Psoas muscle (tissue), 8 donors: ENCODE measurements at places on chromosomes 6 and 20. TPM values are rescaled to one million over a fixed set of nuclear protein-coding genes. Genes with fewer than 3 reads are reported as not detected.
A peak's percentile ranks its signal among the peaks of the same experiment; 100 is the strongest.

Gene PNLDC1
- 0.25 TPM for polyA plus RNA-seq

Gene HMGA1
- 205 TPM for polyA plus RNA-seq

Gene FAM209B
- polyA plus RNA-seq = 0.79 TPM

Gene PARD6B
- polyA plus RNA-seq = 0.27 TPM

Gene CLVS2
- polyA plus RNA-seq = 0.08 TPM

Gene NAA20
- polyA plus RNA-seq = 114 TPM

- no peak overlapping the region for H3K27ac ChIP-seq
- H3K4me1 ChIP-seq = peaks cover 64% of the 10 kb centered on the region
- peaks cover 36% of the 10 kb centered on the region for H3K36me3 ChIP-seq
- H3K4me3 ChIP-seq = no peak overlapping the region
- no peak for DNase-seq
Observed at GRCh38 chr6:35356391-35356790, 14.0 kb downstream of the PPARD start.

GRCh38 chr6:110389689-110390382, 25.5 kb downstream of the DDO start:
- H3K27me3 ChIP-seq = no peaks in the 10 kb centered on the region
- H3K27ac ChIP-seq = no peak overlapping the region
- no peak overlapping the region for H3K4me3 ChIP-seq
- H3K4me1 ChIP-seq = no peaks in the 10 kb centered on the region
- H3K36me3 ChIP-seq = peaks cover 14% of the 10 kb centered on the region

DNA sequence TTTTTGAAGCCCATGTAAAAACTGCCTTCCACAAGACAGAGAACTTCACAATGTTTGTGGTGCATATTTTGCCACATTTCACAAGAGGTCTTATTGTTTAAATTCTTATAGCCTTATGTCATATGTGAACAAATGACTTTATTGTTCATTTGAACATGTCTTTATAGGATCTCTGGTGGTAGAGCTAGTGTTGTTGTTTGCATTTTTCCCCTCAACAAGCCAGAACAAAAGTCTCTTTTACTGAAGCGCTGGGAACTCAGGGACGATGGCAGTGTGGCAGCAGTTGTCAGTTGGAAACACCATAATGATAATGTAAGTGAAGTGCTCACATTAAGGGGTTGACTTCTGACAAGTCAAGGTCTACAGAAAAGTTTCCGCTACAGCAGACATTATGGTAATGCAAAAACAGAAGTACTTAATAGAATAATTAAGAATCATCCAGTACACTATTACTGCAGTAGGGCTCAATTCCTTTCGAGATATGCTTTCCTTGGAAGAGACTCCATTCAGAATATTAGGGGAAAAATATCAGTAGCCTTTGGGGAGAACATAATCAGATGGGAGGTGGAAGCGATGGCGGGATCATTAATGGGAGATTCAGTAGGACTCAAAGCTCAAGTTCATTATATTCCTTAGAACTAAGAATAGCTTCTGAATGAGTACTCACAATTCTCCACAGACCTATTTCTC, 180.0 kb downstream of the GJA10 start:
- no peak for DNase-seq
- H3K27me3 ChIP-seq = no peaks in the 10 kb centered on the region
- H3K4me1 ChIP-seq = peaks cover 17% of the 10 kb centered on the region
- H3K4me3 ChIP-seq = no peak overlapping the region
- H3K27ac ChIP-seq = no peak overlapping the region

DNA sequence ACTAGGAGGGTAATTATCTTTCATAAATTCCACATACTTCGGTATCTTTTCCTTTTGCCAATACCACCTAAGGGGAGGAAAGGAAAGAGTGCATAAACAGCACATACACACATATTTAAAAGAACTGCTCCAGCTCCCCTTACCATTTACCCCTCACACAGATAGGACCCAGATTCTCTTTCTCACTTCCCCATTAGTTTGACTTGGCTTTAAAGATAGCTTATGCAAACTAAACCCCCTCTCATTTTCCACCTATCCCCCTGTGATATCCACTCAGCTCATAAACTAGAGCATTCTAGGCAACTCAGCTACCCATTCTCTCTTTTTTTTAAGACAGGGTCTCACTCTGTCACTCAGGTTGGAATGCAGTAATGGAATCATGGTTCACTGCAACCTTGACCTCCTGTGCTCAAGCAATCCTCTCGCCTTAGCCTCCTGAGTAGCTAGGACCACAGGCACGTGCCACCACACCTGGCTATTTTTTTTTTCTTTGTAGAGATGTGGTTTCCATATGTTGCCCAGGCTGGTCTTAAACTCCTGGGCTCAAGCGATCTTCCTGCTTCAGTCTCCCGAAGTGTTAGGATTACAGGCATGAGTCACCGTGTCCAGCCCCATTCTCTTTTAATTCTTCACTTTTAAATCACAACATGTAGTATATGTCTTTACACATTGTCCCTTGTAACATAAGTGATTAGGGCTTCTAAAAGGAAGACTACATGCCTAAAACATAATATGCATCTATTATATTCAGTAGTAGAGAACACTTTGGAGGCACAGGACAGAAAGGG, 4.0 kb downstream of the FUCA2 start:
- no peak overlapping the region for H3K27ac ChIP-seq
- no peaks in the 10 kb centered on the region for H3K36me3 ChIP-seq
- no peaks in the 10 kb centered on the region for H3K27me3 ChIP-seq
- no peak for DNase-seq

GRCh38 chr6:112557435-112557834, 210.3 kb downstream of the RFPL4B start:
- no peaks in the 10 kb centered on the region for H3K36me3 ChIP-seq
- DNase-seq = no peak
- no peak overlapping the region for H3K27ac ChIP-seq

- peak overlapping the region; percentile 21 for H3K27ac ChIP-seq
- peak overlapping the region; percentile 38 for H3K4me3 ChIP-seq
- no peaks in the 10 kb centered on the region for H3K27me3 ChIP-seq
- peaks cover 4% of the 10 kb centered on the region for H3K4me1 ChIP-seq
- no peak for DNase-seq
Observed at GRCh38 chr6:71082033-71082650, 125.3 kb upstream of the B3GAT2 start.

DNA sequence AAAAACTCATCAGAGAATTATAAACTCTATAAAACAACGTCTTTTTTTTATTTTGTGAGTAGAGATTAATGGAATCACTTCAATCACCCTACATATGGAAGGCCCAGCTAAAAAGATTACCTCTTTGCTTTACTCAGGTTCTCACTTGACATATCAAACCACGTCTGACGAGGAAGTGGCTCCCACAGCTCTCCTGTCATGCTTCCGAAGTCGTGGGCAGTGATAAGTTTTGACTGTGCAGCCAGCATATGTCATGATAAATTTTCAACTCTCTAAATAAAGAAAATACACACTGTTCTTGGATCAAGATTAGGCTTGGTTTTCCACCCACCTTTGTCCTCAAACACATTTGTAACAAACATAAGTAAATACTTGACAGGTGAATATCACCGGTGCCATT, 279.5 kb upstream of the RNF217 start:
- no peak overlapping the region for H3K27ac ChIP-seq
- H3K27me3 ChIP-seq = no peaks in the 10 kb centered on the region
- H3K36me3 ChIP-seq = no peaks in the 10 kb centered on the region
- H3K4me3 ChIP-seq = no peak overlapping the region
- H3K4me1 ChIP-seq = no peaks in the 10 kb centered on the region

- H3K4me3 ChIP-seq = no peak overlapping the region
- H3K27me3 ChIP-seq = no peaks in the 10 kb centered on the region
- no peak for DNase-seq
Observed at GRCh38 chr6:54813892-54814291, 32.7 kb upstream of the FAM83B start.

DNA sequence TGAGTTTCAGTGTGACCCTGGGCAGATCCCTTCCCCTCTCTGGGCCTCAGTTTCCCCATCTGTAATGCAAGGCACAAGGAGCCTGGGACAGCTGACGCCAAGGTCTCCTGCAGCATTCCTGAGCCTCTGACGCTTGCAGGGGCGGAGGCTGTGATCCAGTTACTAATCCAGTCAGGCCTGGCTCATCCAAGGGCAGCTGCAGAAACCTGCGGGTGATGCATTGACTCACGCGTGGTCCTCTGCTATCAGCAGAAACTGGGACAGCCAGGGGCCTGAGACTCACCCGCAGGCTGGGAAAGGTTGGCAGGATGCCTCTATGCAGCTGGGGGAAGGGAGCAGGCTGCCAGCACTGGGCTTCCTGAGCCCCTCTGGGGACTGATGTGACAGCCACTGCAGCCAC, 65.0 kb upstream of the SIRPA start:
- peak overlapping the region; percentile 31 for H3K27ac ChIP-seq
- H3K4me3 ChIP-seq = no peak overlapping the region
- peak; percentile 76 for DNase-seq
- H3K4me1 ChIP-seq = peaks cover 5% of the 10 kb centered on the region

DNA sequence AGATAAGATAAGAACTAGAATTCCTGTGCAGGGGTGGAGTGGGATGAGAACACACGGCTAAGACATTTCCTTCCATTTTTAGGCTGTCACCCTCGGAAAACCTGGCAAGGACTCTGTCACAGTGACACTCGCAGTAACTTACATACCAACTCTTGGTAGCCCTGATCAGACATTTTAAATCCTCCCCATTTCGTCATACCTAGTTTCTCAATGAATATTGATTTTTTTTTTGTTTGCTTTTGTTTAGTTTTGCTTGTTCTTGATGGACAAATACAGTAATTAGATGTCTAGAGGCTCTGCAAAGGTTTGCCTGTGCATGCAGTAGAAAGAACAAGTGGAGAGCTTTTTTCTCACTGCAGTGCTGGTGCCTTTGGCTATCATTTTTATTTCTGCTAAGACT, 213.0 kb upstream of the FAM83B start:
- H3K36me3 ChIP-seq = no peaks in the 10 kb centered on the region
- H3K27ac ChIP-seq = no peak overlapping the region
- no peak for DNase-seq
- H3K4me3 ChIP-seq = no peak overlapping the region

DNA sequence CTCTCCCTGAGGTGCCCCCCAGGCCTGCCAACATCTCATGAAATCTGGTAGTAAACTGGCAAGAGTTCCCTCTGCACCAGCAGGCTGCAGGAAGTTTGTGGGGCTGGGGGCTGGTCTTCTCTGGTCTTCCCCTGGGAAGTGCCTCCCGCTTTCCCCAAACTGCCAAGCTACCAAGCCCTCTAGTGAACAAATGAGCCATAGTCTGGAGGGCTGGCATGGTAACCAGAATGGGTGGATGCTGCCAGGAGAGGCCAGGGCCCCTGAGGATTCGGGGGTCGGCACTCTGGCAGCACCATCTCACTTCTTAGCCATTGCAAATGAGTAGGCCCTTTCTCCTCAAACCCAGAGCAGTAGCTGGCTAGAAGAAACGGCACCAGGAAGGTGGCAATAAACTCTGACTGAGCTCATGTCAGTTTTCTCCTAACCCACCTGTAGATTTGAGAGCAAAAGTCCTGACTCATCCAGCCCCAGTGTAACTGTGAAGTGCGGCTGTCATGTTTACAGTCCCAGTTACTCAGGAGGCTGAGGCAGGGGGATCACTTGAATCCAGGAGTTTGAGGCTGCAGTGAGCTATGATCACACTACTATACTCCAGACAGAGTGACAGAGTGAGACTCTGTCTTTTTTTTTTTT, 35.9 kb downstream of the ZC3H12D start:
- no peaks in the 10 kb centered on the region for H3K36me3 ChIP-seq
- peak; percentile 8 for DNase-seq
- H3K4me1 ChIP-seq = peaks cover 8% of the 10 kb centered on the region
- no peak overlapping the region for H3K27ac ChIP-seq
